ENCODE measurements at places on chromosomes 2 and 18.

GRCh38 chr2:25685741-25686140 is 12.4 kb upstream of the DTNB start:
- DNase-seq = no peak

DNA sequence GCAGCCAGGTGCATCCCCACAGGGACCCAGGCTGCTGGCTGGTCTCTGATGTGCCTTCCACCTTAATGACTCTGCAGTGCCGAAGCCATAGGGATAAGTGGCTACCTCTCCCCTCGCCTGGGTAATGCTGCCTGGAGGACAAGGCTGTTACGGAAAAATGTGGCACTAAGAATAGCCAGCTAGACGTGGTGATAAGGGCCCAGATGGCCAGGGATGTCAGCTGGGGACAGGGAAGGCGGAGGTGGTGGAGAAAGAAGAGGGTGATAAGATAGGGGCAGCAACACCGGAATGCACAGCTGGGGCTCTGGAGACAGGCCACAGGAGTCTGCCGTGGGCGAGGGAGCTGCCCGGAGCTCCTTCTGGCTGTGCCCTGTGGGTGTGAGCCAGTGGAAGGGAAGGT is 170.6 kb downstream of the FHOD3 start:
- no peak for DNase-seq

- no peak for DNase-seq
Measured at GRCh38 chr2:234919711-234920110, 32.1 kb upstream of the SH3BP4 start.

DNA sequence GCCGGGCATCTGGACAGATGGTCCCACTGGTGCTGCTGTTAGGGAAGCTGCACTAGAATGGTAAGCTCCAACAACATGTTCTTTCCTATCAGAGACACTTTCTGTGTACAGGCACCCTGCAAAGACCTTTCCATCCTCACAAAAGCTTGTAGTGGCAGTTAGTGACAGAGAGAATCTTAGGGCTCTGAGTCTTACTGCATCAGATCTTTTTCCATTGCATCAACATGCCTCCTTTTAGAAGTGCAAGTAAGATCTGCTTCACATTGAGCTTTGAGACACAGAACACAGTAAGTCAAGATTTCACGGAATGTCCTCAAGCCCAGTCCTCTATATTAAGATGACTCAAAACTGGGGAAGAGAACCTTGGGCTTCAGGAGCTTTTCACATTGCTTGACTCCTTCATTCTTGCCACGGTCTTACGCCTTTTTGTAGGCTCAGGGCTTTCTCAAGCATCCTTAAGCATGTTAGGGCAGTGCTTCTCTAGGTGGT is 52.6 kb downstream of the ARL4C start:
- no peak for DNase-seq

DNA sequence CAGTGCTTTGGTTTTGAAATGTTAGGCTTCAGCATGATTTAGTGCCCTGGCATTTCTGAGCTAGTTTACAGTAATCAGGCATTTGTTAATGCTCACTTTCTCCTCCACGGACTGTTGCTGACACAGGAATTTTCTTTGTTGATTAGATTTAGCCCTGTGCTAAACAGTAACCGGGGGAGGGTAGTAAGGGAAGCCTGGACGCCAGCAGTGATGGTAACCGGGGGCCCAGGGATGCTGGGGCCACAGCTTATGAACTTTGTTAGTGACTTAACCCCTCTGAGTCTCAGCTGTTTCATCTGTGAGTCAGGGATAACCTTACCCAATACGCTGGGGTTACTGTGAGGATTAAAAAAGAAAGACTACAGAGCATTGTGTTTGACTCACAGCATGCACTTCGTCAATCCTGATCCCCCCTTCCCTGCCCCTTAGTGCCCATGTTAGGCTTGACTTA is 33.5 kb downstream of the KLHL29 start:
- no peak for DNase-seq

- DNase-seq = no peak
Measured at GRCh38 chr18:76953583-76954233, 131.4 kb downstream of the ZNF236 start.
